ENCODE measurements at places on chromosomes 12 and 14.

DNA sequence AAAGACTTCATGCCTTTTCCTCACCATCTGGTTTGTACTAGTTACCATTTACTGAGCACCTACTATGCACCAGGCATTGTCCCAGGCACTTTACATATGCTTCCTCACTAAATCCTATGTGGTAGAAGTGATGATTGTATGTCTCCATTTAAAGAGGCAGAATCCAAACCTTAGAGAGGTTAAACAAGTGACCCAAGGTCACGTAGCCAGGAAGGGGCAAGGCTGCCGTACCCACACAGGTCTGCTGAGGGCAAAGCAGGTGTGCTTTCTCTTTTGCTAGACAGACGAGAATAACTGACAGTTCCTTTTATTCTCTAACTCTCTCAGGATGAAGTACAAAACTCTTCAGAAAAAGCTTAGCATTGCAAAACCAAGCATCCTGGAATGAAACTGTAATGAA is 235.2 kb upstream of the SRRM4 start:
- no peak for DNase-seq

- DNase-seq, result no peak
These were observed 235.7 kb upstream of the PWP1 start for GRCh38 chr12:107449891-107450290.

DNA sequence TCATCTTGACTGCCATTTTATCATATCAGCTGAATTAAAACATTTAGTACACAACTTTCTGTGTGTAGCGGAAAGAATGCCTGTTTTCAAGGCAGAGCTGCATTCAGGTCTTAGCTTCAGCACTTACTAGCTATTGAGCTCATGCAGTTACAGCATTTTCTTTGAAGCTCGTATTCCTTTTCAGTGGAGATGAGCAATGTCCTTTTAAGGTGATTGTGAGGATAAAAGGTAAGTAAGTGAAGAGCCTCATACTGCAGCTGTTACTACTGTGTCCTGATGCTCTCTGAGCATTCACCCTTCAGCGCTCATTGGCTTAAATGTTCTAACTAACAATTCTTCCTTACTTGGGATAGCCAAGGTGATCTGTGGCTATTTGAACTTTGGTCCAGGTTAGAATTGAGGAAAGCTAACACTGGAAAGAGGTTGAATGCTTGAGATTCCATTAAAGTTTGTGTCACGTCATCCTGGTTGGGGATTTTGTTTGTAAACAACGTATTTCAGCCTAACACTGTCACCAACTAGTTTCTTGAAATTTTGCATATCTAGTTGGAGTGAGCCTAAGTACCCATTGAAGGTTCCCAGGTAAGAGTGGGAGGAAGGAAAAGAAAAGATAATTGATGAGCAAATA is 71.4 kb downstream of the PAPOLA start:
- DNase-seq, result no peak

DNA sequence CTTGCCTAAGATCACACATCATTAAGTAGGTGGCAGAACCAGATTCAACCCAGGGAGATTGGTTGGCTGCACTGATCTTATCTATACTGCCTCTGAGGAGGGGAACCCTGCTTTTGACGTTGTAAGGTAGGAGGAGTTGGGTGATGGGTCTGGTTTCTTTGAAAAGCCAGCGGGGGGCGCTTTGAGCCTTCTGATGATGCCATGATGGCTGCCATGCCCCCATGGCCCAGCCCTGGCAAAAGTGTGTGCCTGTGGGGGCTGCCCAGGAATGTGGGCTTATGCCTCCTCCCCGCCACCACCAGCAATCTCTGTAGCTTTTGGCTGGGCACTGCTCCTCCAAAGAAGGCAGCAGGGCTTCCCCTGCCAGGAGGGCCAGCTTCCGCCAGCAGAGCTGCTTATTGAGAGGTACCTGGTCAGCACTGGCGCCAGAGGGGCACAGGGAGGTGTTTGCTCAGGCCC is 224.3 kb downstream of the SLC41A2 start:
- no peak for DNase-seq

- DNase-seq, result no peak
These were observed 7.8 kb downstream of the LIMA1 start for GRCh38 chr12:50275556-50275955.

GRCh38 chr12:121579190-121579791 is 1.5 kb downstream of the KDM2B start:
- peak; percentile 24 for DNase-seq

DNA sequence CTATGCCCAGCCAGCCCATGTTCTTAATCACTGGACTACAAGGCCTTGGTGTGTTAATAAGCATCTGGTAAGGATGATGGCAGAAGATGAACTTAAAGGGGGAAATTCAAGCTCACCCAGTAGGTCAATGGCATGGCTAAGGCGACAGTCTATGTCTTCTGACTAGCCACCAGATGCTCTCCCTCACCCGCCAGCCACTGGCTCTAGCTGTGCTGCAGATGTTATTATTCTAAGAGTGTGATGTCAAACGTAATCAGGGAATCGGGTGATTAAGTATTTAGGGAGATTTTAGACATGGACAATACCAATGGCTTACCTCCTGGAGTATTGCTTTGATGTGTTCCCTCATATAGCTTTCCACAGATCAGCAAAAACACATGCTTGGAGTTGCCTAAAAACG is 39.2 kb upstream of the MAX start:
- DNase-seq, result no peak

DNA sequence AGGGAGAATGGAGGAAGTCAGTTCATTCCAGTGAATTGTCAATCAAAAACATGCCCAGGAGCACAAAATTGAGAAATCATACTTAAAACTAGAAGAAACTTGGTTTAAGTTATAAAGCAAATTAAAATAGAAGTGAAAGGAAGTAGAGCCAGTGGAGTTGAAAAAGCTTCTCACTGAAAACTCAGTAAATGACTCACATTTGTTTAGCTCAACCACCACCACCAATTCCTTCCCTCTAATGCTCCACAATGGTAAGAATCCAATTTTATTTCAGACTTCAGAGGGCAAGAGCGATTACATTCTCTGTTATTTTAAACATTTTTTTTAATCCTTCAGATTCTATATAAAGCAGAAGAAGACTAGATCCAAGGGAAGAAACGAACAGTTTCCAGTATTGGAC is 19.4 kb downstream of the UTP20 start:
- DNase-seq, result no peak
